ENCODE measurements at places on chromosomes 2 and 18.

GRCh38 chr2:69017080-69017479 is 4.1 kb downstream of the ANTXR1 start:
- no peak for DNase-seq

GRCh38 chr2:179417436-179417949 is 152.9 kb upstream of the SESTD1 start:
- DNase-seq: no peak

- no peak for DNase-seq
These were observed 1132.2 kb downstream of the LRP1B start for GRCh38 chr2:140998577-140998976.

- no peak for DNase-seq
These were observed 78.2 kb downstream of the THNSL2 start for GRCh38 chr2:88248280-88248828.

DNA sequence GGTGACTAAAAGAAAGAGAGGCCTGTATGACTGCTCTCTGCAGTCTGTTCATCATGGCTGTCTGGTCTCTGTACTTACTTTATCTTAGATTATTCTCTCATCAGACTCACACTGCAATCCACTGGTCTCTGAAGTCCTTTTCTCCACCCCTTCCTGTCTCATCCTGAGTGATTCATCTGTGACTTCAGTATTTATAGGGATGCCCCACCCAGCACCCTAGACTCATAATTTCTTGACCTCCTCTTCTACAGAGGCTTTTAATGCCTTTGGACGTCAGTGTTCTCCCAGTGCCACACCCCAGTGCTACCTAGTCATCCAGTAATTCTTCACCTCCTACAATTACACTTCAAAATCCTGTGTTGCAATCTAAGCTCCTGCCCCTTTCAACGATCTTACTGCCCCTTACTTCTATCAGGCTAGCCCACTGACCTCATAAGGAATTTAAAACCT is 14.9 kb upstream of the ITPRID2 start:
- DNase-seq: no peak
